RWPE1 (cell line): ENCODE measurements at places on chromosomes 7 and 10.

- no peak for DNase-seq
Measured at GRCh38 chr10:73439055-73439454, 5.7 kb upstream of the MSS51 start.

DNA sequence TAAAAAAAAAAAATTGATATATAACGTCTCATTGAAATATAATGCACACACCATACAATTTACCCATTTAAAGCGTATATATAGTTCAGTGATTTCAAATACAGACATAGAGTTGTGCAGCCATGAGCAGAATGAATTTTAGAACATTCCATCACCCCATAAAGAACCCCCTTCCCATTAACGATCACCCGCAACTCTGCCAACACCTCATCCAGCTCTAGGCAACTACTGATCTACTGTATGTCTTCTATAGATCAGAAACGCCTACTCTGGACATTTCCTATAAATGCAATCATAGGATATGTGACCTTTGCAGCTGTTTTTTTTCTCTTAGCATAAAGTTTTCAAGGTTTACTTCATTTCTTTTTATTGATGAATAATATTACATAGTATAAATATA is 33.4 kb upstream of the GPAM start:
- DNase-seq: no peak

- DNase-seq: no peak
Measured at GRCh38 chr7:103981003-103981423, 8.4 kb downstream of the RELN start.

- no peak for DNase-seq
Measured at GRCh38 chr10:6035931-6036575, 26.1 kb downstream of the IL2RA start.

GRCh38 chr10:72204296-72204695 is 11.5 kb upstream of the ANAPC16 start:
- no peak for DNase-seq

DNA sequence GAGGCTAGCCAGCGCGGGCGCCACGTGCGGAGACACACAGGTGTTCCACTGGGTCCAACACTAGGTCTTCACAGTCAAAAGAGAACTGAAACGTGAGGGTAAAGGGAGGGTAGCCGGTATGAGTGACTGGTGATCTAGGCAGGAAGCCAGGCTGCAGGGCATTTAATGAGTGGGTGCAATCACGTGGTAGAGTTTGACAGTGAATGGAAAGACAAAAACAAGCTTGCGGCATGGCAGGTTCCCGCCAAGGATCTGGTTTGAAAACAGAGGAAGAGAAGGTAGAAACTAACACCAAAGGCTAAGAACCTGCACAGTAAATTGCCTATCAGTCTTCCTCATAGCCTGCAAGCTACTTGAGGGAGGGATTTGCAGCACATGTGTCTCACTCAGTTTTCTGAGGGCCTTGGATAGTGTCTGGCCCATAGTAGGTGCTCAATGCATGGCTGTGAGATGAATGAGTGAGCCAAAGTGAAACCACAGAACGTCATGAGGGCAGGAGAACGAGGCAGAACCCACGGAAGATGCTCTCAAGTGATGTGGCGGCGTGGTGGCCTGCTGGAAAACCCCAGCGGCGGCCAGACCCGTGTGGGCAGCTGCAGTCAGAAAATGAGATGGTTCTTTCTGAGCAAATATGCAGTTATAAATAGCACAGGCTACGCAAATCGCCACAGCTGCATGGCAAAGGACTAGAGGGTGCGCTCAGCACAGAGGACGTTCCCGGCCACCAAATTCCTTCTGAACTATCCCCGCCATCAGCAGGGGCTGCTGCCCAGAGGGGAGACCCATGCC is 183.6 kb upstream of the NFE2L3 start:
- DNase-seq: no peak

DNA sequence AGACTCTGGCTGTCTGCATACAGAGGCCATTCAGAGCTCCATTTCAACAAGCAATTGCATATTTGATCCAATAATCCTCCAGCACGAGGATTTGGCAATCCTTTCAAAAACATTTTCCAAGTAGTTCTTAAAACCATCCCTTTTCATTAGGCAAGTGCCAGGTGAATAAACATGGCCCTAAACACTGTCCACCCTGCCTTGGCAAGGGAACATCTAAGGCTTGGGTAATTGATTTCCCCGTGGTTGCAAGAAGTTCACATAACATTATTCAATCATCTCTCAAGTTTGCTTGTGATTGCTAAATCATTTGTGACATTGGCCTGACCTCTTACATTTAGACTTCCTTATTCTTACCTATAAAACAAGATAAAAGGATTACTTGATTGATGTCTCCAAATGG is 175.2 kb downstream of the CTTNBP2 start:
- no peak for DNase-seq

DNA sequence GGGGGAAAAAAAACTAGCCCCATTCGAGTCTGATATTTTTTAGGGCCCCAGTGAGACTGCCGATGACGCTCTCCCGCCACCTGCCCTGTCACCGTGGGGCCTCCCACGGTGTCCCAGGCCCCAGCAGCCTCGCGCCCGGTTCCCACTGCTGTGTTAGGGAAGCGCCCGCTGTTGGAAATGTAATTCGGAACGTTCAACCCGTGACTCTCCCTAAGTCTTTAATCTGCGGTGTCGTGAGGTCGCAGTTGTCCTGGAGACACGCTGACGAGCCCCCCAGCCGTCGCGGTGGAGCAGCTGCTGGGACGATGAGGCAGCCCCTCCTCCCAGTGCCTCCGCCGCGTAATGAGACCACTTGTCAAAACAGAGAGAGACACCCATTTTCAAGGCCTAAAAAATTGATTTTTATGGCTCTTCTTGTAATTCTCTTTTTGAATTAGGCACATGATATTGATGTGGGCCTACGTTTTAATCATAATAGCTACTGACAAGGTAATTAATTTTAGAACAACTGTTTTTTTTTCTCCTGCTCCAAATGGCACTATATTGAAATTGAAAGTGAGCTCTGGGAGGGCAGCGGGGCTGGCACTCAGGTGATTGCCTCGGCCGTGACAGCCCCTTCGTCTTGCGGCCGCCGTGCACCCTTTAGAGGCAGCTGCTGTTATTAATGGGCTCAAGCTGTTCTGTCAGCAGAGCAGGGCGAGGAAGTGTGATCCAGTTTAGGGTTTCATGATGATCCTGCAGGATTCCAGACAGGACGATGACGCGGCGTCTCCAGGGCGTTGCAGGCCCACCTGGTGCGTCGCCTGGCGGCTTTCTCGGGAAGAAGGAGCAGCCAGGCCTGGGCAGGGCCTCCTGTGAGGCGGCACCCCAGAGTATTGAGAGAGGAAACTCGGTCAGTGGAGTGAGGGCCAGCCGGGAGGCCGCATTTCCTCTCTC is 63.3 kb downstream of the NKX6-2 start:
- DNase-seq: no peak

- DNase-seq: no peak
Measured at GRCh38 chr10:130836344-130836743, 475.2 kb downstream of the TCERG1L start.
